ENCODE measurements at places on chromosomes 11 and 22.

GRCh38 chr11:134447696-134448095 lies 35.7 kb upstream of the B3GAT1 start:
- DNase-seq = no peak

DNA sequence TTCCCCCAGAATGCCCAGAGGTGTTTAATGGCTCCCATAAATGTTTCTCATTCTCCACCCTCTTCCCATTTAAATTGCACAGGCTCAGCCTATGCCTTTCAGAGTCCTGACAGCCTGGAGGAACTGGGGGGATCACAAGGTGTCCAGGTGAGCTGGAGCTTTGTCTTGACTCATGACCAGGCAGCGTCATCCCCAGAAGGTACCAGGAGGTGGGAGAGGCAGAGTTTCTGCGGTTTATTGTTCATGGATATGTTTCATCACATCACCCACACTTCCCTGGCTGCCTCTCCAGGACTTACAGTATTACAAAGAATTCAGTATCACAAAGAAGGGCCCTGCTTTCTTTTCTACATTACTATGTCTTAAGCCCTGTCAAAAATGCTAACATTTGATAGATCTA lies 103.2 kb upstream of the GALNT18 start:
- no peak for DNase-seq

GRCh38 chr22:36856792-36857135 lies 4.0 kb upstream of the NCF4 start:
- DNase-seq = no peak

- no peak for DNase-seq
These were observed 2.7 kb downstream of the BCL9L start for GRCh38 chr11:118922745-118923627.

GRCh38 chr11:116498161-116498560 lies 274.6 kb downstream of the BUD13 start:
- DNase-seq = no peak

DNA sequence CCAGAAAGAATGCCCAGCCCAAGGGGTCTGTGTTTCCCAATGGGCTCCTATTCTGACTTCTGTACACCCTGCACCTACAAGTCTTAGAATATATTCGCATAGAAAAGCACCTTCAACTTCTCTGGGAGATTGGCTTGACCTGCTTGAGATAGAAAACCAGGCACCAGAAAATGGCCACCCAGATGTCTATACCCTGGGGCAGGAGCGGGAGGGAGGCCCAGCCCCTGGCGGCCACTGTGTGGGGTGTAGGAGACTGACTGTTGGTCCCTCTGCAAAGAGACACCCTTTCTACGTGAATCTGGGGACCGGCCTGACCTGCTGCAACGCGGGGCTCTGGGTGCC lies 8.5 kb downstream of the DENND6B start:
- no peak for DNase-seq

- no peak for DNase-seq
These were observed 103.9 kb upstream of the ANO3 start for GRCh38 chr11:26227883-26228502.

DNA sequence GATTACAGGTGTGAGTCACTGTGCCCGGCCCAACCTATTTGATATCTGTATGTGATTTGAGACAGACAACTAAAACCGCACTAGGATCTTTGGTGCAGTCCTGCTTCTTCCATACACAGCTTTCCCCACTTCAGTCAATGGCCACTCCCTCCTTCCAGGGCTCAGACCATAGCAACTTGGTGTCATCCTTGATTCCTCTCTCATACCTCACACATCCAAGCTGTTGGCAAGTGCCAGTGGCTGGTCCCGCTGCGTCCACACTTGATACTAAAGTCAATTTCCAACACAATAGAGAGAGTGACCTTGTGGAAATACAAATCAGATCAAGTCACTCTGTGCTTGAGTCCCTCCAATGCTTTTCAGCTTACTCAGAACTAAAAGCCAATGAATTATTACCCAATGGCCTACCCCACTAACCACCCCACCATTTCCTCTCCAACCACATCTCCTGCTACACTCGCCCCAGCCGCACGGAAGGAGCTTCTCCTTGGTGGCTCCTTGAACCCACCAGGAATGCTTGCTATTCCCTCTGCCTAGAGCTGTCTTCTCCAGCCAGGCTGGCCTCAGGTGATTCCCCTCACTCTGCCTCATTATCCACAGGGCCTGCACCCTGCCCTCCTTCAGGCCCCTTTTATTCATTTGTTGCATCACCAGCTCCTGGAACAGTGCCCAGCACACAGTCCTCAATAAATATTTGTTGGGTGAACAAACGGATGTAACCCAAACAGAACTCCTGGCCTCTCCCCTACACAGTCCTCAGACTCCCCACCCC lies 12.9 kb downstream of the ABTB2 start:
- peak; percentile 97 for DNase-seq

GRCh38 chr11:132006884-132007580 lies 636.6 kb downstream of the NTM start:
- no peak for DNase-seq

- no peak for DNase-seq
These were observed 3.5 kb upstream of the SLC22A6 start for GRCh38 chr11:62988276-62988675.

GRCh38 chr11:106092446-106092845 lies 15.0 kb downstream of the AASDHPPT start:
- DNase-seq = no peak

DNA sequence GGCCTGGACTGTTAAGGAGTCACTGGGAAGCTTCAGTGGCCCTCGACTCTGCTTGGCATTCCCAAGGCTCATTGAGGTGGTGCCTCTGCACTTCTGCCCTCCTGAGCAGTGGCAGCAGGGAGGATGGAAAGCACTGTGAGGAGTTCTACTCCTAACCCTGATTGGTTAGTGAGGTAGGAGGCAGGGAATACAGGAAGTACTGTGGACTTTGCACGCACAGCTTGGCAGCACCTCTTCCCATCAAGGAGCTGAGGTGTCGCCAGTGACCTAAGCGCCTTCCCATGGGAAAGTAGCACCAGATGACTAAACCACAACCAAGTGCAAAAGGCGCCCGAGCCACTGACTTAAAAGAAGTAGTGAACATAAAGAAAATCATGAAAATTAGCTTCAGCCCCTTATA lies 152.5 kb upstream of the CADM1 start:
- DNase-seq = no peak

- no peak for DNase-seq
These were observed 18.9 kb downstream of the GDPD5 start for GRCh38 chr11:75506827-75507226.

- no peak for DNase-seq
These were observed 18.5 kb upstream of the OR4D5 start for GRCh38 chr11:123920943-123921342.

DNA sequence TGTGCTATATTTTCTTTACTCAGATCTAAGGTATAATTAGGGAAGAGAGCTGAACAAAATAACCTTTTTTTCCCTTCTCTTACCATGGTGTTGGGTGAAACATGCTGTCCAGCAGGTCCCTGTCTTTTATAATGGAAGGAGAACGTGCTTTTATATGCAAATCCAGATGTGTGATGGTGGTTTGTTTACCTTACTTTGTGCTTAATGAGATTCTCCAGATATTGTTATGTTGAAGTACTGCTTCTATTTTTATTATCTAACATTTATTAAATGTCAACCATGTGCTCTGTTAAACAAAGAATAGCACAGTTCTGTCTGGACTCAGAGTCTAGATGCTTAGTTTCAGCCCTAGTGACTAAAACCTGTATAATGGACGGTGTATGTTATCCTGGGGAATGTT lies 10.1 kb upstream of the GRIK4 start:
- no peak for DNase-seq

GRCh38 chr22:42343531-42344081 lies 73.2 kb upstream of the TCF20 start:
- no peak for DNase-seq

DNA sequence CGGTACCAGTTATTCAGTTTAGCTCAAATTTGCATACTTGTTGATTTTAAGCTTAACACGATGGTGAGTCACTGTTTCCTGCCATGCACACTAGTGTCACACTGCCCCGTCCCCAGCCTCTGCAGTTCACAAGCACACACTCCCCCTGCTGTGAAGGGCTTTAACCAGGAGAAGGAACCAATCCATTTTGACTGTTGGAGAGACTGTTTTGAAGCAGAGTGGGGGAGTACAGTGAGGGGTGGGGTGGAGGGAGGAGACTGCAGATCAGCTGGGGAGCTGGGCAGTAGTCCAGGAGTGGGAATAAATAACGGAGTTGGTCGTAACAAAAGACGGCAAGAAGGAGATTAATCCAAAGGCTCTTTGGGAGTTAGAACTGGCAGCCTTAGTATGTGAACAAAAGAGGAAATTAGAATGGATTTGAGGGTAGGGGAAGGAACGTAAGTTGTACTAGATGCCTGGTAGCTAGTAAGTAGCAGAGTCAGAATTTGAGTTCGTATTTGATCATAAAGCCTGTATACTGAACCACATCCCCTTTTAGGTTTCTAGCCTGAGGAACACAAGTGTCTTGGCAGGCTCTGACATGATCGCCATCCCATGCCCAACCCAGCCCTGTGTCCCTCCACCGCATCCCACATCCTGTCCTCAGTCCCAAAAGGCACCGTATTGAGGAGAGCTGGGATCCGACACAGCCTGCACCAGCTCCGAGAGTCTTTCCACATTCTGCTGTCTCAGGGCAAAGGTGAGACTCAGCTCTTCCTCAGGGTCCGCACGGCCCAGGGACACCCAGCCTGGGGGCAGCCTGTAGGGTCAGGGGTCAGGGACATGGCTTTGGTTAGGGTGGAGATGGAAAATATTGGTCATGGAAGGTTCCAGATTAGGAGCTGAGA lies 862 bp downstream of the TPP1 start:
- DNase-seq = peak; percentile 66
